Heart right ventricle (tissue), 16 donors: ENCODE measurements at places on chromosomes 7 and 10. TPM values are rescaled to one million over a fixed set of nuclear protein-coding genes. Genes with fewer than 3 reads are reported as not detected.
A peak's percentile ranks its signal among the peaks of the same experiment; 100 is the strongest.

LIPN gene
- polyA plus RNA-seq: 0.06 TPM

TLL2 gene
- polyA plus RNA-seq: 2.3 TPM

ABCB4 gene
- polyA plus RNA-seq: 14.4 TPM

- DNase-seq: no peak
Measured at GRCh38 chr7:88789480-88790064, 6.0 kb downstream of the TEX47 start.

SEMA3C gene
- polyA plus RNA-seq: 14.5 TPM

DNA sequence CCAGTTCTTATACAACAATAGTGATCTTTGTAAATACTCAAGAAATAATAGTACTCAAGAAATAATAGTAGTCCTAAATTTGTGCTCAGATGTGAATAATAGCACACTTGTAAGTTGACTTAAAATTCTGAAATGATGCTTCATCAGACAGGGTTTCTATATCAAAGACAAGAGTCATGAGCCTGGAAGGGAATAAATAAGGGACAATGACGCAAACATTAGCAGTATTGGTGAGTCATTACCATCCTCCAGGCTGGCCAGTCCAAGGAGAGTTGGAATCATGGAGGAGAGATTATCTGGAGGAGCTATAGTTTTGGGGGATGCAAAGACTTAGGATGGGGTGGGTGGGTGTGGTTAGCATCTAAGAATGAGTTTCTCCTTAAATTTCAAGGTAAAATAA is 6.1 kb upstream of the SH3PXD2A start:
- DNase-seq: no peak

DNA sequence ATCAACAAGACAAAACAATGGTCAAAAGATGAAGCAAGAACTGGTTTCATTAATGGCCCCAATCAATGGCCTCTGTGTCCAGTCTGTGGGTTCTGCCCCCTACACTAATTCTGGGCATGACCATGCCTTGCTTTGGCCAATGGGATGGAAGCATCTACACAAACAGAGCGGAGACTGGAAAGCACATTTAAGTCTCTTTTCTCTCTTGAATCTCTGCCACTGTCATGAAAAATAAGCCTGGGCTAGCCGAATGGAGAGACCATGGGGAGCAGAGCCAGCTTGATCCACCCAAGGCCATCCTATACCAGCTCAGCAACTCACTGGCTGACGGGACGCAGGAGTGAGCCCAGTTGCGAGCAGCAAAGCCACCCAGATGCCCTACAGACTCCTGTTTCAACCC is 30.9 kb downstream of the ANKRD16 start:
- no peak for DNase-seq

MPP7 gene
- 3.5 TPM for polyA plus RNA-seq

GRCh38 chr7:27375958-27376357 is 133.4 kb downstream of the EVX1 start:
- peak; percentile 6 for DNase-seq

DNA sequence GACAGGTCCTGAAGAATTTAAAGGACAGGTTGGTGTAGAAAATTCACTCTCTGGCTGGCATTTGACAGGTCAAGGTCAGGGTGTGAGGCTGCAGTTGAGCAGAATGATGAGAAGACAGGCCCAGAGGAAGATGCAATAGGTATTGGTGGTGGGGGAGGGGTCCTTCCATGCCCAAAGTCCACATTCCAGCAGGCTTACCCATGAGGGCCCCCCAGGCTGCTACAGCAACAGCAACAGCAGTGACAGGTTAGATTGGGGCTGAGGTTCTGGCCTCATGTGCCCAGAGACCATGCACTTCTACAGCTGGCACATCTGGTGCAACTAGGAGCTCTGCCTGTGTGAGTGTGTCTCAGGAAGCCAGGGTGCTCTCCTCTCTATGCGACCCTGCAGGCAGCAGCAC is 223.5 kb upstream of the GHITM start:
- DNase-seq: no peak

LBX1 gene
- not detected for polyA plus RNA-seq

RPEL1 gene
- 0.01 TPM for polyA plus RNA-seq

DNAJC12 gene
- polyA plus RNA-seq: 4.5 TPM

LIPM gene
- polyA plus RNA-seq: not detected

DNA sequence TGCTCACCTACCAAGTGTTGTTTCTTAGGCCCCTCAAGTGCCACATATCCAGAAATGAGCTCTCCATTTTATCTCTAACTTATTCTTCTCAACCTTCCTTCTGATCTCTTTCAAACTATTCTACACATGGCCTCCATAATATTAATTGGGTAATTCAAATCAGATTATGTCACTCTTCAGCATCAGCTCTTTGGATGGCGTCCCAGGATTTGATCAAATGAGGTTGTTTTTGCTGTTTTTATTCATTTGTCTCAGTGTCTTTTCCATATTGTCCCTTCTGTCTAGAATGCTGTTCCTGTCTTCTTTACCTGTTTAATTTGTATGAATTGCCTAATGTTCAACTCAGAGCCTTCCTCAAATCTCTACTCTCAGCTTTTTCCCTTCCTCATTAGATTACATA is 234.6 kb upstream of the CXCL12 start:
- DNase-seq: no peak

DNA sequence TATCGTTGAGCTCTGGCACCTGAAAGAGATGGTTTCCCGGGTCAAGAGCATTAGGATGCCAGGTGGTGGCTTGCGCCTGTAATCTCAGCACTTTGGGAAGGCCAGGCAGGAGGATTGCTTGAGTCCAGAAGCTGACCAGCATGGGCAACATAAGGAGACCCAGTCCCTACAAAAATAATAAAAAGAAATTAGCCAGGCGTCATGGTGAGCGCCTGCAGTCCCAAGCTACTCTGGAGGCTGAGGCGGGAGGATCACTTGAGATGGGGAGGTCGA is 6.1 kb upstream of the KCP start:
- no peak for DNase-seq

IKZF1 gene
- 0.51 TPM for polyA plus RNA-seq

SH2D4B gene
- not detected for polyA plus RNA-seq

- DNase-seq: no peak
Measured at GRCh38 chr10:119268428-119268827, 61.1 kb downstream of the GRK5 start.

DNA sequence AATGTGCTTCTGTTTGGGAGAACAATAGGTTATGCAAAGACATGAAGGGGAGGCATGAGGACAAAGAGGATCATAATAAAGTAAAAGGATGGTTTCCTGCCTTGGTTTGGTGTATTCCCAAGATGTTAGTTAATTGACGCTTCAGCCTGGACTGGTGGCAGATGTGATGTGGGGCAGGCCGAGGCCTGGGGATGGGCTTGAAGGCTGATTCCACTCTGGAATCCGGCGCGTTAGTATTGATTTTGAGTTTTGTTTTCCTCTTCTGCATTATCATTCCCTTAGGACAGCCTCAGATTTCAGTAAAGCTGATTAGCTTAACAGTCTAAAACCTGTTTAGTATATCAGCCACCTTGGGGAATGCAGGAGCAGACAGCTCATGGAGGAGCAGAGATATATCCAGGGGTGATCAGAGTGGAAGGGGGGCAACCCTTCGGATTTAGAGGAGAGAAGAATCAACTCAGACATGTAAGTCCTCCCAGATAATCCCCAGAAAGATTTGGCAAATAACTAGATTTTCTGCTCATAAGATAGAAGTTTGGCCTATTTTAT is 159.8 kb upstream of the MTPN start:
- DNase-seq: no peak

CPA5 gene
- 0.06 TPM for polyA plus RNA-seq

DNA sequence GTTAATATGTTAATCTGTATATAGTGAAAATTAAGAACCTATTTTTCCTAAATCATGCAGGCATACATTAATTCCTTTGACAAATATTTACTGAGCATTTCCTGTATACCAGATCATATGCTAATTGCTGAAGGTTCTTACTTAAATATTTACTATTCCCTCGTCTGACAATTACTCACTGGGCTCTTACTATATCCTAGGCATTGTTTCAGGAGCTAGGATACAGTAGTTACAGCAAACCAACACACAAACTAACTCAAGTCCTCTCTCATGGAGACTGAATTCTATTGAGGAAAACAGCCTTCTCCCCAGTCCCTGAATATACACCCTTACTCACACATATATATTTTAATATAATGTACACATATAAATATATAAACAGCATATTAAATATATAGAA is 786.0 kb downstream of the NRG3 start:
- no peak for DNase-seq

GNB2 gene
- 227 TPM for polyA plus RNA-seq

KNDC1 gene
- 0.07 TPM for polyA plus RNA-seq

DNA sequence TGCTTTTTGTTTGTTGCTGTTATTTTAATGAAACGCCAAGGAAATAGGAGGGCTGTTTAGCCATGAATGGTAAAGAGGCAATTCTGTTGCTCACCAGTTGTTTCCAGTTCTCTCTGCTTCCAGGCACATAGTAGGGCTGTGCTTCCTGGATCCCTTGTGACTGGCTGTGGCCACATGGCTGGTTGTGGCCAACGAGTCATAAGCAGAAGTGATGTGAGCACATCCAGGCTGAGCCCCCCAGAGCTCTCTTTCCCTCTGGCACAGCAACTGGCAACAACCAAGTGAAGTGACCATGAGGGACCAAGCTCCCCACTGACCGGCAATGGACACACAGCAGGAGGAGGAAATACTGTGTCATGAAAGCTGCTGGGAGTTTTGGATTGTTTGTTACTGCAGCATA is 10.3 kb downstream of the GRID1 start:
- no peak for DNase-seq

PLPP4 gene
- not detected for polyA plus RNA-seq

GRCh38 chr10:10846504-10846900 is 171.2 kb upstream of the CELF2 start:
- no peak for DNase-seq

GIMAP8 gene
- polyA plus RNA-seq: 19.5 TPM

- DNase-seq: peak; percentile 38
Measured at GRCh38 chr7:51082096-51082840, 234.3 kb downstream of the COBL start.

- DNase-seq: no peak
Measured at GRCh38 chr7:106287786-106288185, 3.0 kb upstream of the NAMPT start.

GRCh38 chr7:157193274-157193673 is 54.5 kb downstream of the UBE3C start:
- no peak for DNase-seq
